Activated CD8-positive, alpha-beta memory T cell treated with anti-CD3 and anti-CD28 coated beads, Interleukin-2, amount 50 U/mL, for 4 hours (primary cell): ENCODE measurements at places on chromosomes 3 and 15.

- no peak for DNase-seq
These were observed 18.1 kb upstream of the SLC22A13 start for GRCh38 chr3:38247366-38248035.

DNA sequence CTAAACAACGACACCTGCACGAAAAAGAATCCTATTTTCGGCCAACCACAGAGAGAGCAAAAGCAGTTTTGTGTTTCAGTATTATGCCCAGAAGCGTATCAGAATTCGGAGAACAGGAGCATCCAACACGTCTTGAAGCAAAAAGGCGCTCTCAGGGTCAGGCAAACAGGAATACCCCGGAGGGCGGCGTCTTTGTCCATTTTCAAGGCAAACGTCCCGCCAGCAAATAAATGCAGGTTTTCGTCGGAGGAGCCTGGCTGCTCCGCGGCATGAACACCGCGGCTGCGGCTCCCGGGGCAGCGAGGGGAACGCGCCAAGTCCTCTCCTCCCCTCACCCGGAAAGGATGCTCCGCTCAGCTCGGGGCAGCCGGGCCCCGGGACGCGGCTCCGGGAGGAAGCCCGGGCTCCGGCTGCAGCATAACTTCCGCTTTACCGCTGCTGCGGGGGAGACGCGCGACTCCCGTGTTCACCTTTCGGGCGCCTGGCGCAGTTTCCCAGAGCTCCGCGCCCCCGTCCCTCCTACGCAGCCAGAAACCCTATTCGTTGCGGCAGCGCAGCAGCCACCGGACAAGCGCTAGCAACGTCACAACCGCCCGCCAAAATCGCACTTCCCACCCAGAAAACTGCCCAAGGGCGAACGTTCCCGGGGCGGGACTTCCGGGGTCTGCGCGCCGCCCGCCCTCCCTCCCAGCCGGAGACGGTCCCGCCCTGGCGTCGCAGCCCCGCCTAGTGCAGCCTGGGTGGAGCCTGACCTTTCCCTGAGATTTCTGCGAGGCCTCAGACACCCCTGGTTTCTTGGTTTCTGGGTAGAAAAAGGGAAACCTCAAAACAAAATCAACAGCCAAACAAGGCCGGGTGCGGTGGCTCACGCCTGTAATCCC is at the start of gene RNF168:
Gene RNF168, minus strand, starts transcription at position 573 of the 881 bp plus-strand sequence. CDS start 595 bp downstream, outside the sequence.
- peak; percentile 93 for DNase-seq

- DNase-seq: peak; percentile 54
These were observed 82.3 kb downstream of the ST6GAL1 start for GRCh38 chr3:187012609-187013051.

DNA sequence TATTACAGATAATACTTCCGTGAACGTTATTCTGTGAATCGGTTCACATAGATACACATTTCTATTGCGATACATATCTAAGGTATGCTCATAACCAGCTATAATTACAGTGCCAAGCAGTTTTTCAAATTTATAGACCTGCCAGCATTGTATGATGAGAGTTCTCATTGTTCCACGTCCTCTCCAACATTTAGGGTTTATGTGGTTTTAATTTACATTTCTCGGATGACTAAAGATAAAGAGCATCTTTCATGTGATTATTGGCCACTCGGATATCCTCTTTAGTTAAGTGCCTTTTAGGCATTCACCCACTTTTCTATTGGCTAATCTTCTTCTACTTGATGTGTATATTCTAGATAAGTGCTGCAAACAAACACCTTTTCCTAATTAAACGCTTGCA is 134.7 kb upstream of the CCDC54 start:
- DNase-seq: no peak

DNA sequence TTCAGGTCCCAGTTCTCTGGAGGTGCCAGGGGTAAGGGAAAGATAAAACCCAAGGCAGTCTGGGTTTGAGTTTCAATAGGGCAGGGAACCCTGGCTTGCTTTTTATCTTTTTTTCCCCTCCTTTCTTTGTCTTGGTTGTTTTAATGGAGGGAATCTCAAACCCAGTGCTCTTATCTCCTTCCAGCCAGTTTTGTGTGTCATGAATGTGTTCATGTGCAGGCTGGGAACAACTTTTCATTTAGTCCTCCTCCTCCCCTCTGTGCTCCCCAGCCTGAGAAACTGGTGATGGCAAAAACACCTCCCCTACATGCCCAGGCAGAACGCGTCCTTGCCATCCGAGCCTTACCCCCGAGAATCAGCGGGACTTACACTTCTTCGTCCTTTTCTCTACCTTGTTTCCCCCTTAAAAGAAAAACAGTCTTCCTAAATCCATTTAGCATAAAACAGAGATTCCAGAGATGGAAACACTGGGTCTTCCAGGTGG is 10.9 kb downstream of the SEMA3G start:
- DNase-seq: no peak

- no peak for DNase-seq
These were observed 81.5 kb downstream of the CHST2 start for GRCh38 chr3:143201045-143201444.

DNA sequence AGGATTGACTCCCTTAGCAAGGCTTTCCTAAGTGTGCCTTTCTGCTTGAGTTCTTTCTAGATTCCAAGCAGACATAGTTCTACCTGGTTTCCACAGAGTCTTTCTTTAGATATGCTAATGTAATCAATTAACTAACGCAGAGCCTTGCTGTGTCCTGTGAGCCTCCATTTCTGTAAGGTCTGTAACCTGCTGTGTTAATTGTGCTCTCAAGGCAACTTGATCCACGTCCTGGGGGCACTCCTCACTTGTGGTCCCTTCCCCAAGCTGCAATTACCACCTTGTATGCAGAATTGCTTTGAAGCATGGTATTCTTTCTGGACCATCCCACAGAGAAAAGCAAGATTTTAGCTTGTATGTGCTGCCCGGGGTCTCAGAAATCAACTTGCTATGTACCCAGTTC is 29.5 kb upstream of the THSD4 start:
- no peak for DNase-seq

DNA sequence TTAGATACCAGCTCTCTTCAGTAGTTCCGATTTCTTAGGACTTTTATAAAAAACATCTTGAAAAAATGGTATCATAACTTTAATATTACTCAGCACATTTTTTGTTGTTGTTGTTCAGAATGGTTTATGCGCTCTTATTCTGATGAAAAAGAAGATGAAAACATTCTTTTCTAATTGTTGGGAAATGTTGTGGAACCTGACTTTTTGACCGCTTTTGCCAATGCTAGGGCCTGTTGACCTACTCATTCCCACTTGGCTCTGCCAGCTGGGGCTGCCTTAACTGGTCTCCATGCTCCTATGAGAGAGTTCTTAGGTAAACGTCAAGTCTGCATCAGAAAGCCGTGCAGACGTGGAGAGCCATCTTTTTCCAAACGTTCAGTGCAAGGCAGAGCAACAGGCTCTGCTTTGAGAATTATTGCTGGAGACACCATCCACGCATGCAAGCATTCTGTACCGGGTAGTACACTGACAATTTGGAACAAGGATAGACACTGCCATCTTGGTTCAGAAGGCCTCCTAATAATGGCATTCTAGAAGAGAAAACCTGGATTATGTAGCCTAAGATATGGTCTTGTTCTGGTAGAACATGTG is 176.8 kb downstream of the GHSR start:
- no peak for DNase-seq
